EL (cell line): ENCODE measurements at places on chromosomes 4 and X.
A peak's percentile ranks its signal among the peaks of the same experiment; 100 is the strongest.

- DNase-seq = no peak
These were observed 53.7 kb upstream of the TMPRSS11F start for GRCh38 chr4:68183417-68183816.

- DNase-seq = peak; percentile 17
These were observed 37.2 kb upstream of the PTPN13 start for GRCh38 chr4:86556791-86557415.

GRCh38 chr4:163611784-163612445 is 117.4 kb downstream of the TMA16 start:
- DNase-seq = no peak

DNA sequence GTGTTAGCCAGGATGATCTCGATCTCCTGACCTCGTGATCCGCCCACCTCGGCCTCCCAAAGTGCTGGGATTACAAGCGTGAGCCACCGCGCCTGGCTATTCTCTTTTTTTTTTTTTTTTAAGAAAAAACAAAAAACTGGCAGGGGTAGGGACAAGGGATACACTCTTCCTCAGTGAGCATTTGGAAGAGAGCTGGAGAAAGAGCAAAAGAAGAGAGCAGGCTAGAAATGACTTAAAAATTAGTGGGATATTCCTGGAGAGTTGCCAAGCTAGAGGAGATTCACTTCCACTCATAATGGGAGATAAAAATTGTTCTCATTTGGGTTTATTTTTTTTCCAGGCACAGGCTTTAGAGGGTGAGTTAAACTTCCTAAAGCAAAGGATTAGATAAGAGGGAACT is 140.0 kb upstream of the SCML1 start:
- no peak for DNase-seq

DNA sequence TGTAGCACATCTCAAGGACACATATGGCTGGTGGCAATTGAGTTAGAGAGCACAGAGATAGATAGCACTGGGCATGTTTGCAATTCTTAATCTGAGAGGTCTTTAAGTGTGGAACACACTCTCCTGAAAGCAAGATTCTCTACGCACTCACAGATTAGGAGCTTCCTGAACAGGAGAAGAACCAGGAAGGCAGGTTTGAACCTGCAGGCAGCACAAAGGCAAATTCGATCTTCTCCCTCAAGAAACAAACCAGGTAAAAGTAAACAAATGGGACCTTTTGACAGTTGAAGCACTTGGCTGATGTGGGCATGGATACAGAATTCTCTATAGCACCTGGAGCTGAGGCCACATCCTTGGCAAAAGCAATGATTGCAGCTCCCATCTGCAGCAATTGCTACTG is 24.3 kb downstream of the HS3ST1 start:
- no peak for DNase-seq

- peak; percentile 68 for DNase-seq
These were observed at the start of gene SPIN3 for GRCh38 chrX:56995271-56995994. TSS of gene SPIN3 (minus strand) at chrX:56995541. CDS start at chrX:56994947, 594 bp downstream.

- peak; percentile 56 for DNase-seq
These were observed 1.2 kb downstream of the PNPLA4 start for GRCh38 chrX:7925867-7926472.
